ENCODE measurements at places on chromosomes 6 and 20. TPM values are rescaled to one million over a fixed set of nuclear protein-coding genes. Genes with fewer than 3 reads are reported as not detected.

DNA sequence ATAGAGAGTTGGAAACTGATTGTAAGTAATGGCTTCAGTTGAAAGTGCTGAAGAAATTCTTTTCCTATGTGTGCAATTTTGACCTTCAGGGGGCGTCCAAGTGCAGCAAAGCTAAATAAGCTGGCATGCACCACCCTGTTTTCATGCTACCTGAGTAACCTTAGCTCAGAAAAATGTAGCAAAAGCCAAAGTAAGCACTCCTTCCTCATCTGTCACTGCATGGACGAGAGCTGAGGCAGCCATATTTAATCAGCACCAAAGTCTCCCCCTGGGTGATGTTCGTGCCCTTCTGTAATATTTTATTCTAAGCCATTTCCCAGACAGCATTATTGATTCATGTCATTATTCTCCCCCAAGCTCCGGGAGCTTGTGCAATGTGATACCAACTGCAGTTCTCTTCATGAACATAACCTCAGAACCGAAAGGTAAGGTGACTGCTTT, 123.1 kb downstream of the RPS12 start:
- H3K27me3 ChIP-seq = no peaks in the 10 kb centered on the region
- H3K36me3 ChIP-seq = no peaks in the 10 kb centered on the region
- DNase-seq = no peak
- H3K4me3 ChIP-seq = no peak overlapping the region
- no peaks in the 10 kb centered on the region for H3K4me1 ChIP-seq

- H3K36me3 ChIP-seq = no peaks in the 10 kb centered on the region
- no peaks in the 10 kb centered on the region for H3K27me3 ChIP-seq
- H3K27ac ChIP-seq = no peak overlapping the region
- H3K4me1 ChIP-seq = no peaks in the 10 kb centered on the region
- no peak for DNase-seq
- no peak overlapping the region for H3K4me3 ChIP-seq
Measured at GRCh38 chr20:46638134-46638897, 12.9 kb downstream of the SLC13A3 start.

DNA sequence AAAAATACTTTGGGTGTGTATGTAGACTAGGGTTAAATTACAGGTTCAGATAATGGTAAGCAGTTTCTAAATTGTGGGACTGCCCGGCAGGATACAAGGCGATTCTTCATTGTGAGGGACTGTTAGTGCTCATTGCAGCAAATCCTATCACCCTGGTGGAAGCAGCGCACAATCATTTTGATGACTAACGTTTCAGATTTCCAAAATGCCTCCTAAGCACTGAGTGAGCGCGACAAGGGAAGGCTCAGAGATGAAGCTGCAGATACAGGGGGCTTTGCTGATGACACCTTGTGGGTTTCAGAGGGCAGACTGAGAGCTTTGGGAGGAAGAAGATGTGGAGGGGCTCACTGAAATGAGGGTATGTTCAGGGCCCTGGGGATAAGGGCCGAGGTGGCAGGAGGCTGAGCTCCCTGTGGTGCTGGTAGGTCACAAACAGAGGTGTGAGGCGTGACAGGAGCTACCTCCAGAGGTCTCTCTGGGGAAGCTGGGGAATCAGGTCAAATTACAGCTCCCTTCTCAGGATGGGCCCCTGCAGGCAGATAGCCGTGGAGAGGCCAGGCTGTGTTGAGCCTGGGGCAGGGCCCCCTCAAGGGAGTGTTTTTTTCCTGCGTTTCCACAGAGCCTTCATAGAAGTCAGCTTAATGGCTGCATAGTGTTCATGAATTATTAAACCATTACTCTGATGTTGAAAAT, 84.5 kb upstream of the FYN start:
- no peak overlapping the region for H3K4me3 ChIP-seq
- H3K4me1 ChIP-seq = no peaks in the 10 kb centered on the region
- H3K27ac ChIP-seq = no peak overlapping the region
- H3K27me3 ChIP-seq = no peaks in the 10 kb centered on the region
- no peaks in the 10 kb centered on the region for H3K36me3 ChIP-seq

DNA sequence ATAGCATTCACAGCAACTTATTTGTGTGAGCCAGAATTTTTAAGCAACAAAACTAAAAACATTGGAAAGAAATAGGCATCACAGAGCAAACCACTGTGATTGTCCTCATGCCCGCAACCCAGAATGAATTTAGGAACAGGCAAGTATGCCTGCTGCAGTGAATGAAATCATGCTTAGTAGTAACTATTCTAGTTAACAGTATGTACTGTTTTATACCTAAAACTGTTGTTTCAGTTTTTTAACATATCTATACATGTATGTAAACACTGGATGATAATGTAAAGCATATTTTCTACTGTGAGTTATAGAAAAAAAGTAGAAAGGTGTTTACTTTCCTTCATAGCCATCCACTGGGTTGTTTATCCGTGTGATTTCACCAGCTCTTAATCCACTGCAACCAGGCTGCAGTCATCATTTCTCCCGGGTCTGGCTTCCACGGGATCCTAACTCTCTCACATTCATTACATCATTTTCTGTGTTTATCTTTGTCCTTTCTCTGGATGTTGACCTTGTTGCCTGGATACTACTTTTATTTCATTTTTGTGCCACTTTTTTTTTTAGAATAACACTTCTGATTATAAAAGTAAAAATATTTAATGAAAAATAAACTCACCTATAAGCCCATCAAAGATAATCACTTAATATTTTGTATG, 3.6 kb upstream of the ARFGEF3 start:
- H3K4me3 ChIP-seq = no peak overlapping the region
- no peak overlapping the region for H3K27ac ChIP-seq
- no peaks in the 10 kb centered on the region for H3K36me3 ChIP-seq
- peaks cover 6% of the 10 kb centered on the region for H3K4me1 ChIP-seq
- no peak for DNase-seq
- H3K27me3 ChIP-seq = no peaks in the 10 kb centered on the region

GRCh38 chr6:151379933-151380847, 11.2 kb downstream of the ZBTB2 start:
- no peak overlapping the region for H3K4me3 ChIP-seq
- DNase-seq = no peak
- no peaks in the 10 kb centered on the region for H3K27me3 ChIP-seq
- H3K4me1 ChIP-seq = no peaks in the 10 kb centered on the region

GRCh38 chr6:134201716-134202115, 116.2 kb downstream of the SGK1 start:
- no peaks in the 10 kb centered on the region for H3K4me1 ChIP-seq
- no peak overlapping the region for H3K27ac ChIP-seq
- H3K36me3 ChIP-seq = no peaks in the 10 kb centered on the region
- no peaks in the 10 kb centered on the region for H3K27me3 ChIP-seq

GRCh38 chr20:59364611-59365010, 64.2 kb downstream of the EDN3 start:
- no peak for DNase-seq
- H3K27me3 ChIP-seq = no peaks in the 10 kb centered on the region
- H3K36me3 ChIP-seq = no peaks in the 10 kb centered on the region
- H3K4me1 ChIP-seq = no peaks in the 10 kb centered on the region

DNA sequence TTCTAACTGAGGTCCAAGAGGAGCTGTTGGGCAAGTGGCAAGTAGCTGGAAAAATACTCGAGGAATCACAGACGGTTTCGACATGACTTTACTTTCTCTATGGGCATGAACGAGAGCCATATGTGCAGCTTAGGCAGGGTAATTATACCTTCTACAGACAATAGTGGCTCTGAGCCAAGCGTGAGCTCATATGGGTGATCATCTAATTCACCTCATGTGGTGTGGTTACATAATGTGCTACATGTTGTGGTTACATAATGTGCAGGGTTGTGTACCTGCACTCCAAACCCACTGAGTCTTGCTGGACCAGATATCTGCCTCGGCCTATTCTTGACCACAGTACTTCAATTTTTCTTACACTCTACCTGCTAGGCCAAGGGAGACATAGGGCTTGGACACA, 771.7 kb upstream of the EYS start:
- H3K27me3 ChIP-seq = no peaks in the 10 kb centered on the region
- DNase-seq = no peak
- no peak overlapping the region for H3K4me3 ChIP-seq

GRCh38 chr6:25472306-25472705, 179.7 kb upstream of the SCGN start:
- H3K4me3 ChIP-seq = no peak overlapping the region
- no peak for DNase-seq

DNA sequence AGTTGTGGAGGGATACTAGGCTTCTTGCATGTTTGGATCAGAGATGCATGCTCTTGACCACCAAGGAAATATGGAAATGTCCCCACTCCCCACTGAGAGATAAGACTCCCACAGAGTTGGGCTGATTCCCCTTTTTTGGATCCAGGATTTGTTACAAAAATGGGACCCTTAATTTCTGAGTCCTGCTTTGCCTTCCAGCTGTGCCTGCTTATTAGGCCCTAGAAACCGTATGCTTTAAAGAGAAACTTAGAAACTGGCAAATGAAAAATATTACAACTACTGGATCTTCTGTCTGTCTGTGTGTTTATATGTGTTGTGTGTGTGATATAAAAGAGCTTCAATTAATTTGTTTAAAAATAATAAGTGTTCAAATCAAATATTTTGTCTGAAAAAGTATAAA, 817.6 kb upstream of the CITED2 start:
- DNase-seq = no peak
- no peaks in the 10 kb centered on the region for H3K36me3 ChIP-seq
- H3K27me3 ChIP-seq = no peaks in the 10 kb centered on the region
- no peaks in the 10 kb centered on the region for H3K4me1 ChIP-seq

The HLA-DOA gene
- 1.5 TPM for total RNA-seq

The MTO1 gene
- total RNA-seq = 35.0 TPM

The CTAGE9 gene
- not detected for total RNA-seq

The CLIC5 gene
- 114 TPM for total RNA-seq

The ZNF322 gene
- 12.1 TPM for total RNA-seq

The PTPRK gene
- 192 TPM for total RNA-seq

Measured in Peyer's patch (tissue), 4 donors.